ENCODE measurements at places on chromosomes 13 and 19.

- no peak for DNase-seq
Measured at GRCh38 chr19:10679743-10680142, 21.5 kb upstream of the QTRT1 start.

- no peak for DNase-seq
Measured at GRCh38 chr13:84571264-84571663, 689.0 kb upstream of the SLITRK1 start.

- DNase-seq: no peak
Measured at GRCh38 chr19:28454083-28454482, 758.9 kb downstream of the UQCRFS1 start.

GRCh38 chr19:30734669-30735068 lies 362.5 kb downstream of the ZNF536 start:
- no peak for DNase-seq

- DNase-seq: no peak
Measured at GRCh38 chr19:19661675-19662251, 1.7 kb downstream of the ATP13A1 start.

GRCh38 chr19:495081-495401 lies 1.2 kb upstream of the MADCAM1 start:
- DNase-seq: no peak

GRCh38 chr19:55488986-55489710 lies 912 bp downstream of the SSC5D start:
- no peak for DNase-seq

DNA sequence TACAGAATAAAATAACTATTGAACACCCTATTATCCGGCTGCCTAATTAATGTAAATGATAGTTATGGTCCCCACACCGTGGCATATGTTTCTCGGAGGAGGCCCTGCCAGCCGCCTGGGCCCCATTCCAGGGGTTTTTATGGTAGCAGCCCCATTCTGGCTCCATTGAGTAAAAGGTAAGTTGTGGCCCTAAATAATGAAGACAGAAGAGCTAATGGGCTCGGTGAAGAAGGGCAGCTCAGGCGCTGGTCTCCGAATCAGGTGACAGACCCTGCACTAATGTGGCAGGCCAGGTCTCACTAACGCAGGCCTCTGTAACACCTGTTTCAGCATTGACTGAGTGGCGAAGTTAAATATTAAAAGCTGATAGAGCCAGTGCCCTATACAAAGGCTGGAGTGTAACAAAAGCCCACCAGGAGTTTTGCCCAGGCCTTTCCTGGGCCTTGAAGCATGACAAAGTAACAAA lies 19.1 kb downstream of the POP4 start:
- DNase-seq: no peak

GRCh38 chr19:49546825-49547565 lies 19.2 kb downstream of the RCN3 start:
- no peak for DNase-seq

- DNase-seq: no peak
Measured at GRCh38 chr13:42549552-42549936, 24.4 kb upstream of the TNFSF11 start.

DNA sequence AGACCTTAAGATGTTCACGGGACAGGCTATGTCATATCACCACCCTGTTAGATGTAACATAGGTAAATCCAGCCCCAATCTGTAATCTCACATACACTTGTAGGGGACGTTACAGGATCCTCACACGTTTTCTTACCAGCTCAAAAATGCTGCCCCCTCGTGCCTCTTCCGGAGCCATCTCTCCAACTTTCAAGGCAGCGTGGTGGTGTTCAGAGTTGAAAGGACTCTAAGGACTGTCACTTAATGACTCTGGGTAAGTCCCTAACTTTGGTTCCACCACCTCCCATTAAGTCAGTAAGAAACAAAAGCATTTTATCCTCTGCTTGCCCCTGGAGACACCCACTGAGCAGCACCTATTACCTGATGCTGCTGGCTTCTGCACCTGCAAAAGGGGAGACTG lies 4.4 kb downstream of the MED26 start:
- no peak for DNase-seq

DNA sequence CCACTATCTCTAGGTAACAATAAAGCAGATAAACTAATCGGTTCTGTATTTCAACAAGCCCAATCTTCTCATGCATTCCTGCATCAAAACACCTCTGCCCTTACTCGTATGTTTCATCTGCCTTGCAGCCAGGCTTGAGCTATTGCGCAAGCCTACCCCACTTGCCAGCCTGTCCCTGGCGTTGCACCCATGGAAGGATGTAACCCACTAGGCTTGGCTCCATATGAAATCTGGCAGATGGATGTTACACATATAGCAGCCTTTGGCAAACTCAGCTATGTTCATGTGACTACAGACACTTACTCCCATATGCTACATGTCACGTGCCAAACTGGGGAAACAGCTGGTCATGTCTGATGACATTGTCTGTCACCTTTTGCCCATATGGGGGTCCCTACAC lies 11.9 kb upstream of the ZNF549 start:
- no peak for DNase-seq

- DNase-seq: no peak
Measured at GRCh38 chr13:22229916-22230315, 559.0 kb downstream of the FGF9 start.

GRCh38 chr13:48857576-48857975 lies 118.1 kb upstream of the FNDC3A start:
- DNase-seq: no peak

GRCh38 chr13:100130092-100130491 lies 41.2 kb downstream of the PCCA start:
- no peak for DNase-seq

GRCh38 chr13:41668130-41668757 lies 210.9 kb downstream of the RGCC start:
- no peak for DNase-seq

DNA sequence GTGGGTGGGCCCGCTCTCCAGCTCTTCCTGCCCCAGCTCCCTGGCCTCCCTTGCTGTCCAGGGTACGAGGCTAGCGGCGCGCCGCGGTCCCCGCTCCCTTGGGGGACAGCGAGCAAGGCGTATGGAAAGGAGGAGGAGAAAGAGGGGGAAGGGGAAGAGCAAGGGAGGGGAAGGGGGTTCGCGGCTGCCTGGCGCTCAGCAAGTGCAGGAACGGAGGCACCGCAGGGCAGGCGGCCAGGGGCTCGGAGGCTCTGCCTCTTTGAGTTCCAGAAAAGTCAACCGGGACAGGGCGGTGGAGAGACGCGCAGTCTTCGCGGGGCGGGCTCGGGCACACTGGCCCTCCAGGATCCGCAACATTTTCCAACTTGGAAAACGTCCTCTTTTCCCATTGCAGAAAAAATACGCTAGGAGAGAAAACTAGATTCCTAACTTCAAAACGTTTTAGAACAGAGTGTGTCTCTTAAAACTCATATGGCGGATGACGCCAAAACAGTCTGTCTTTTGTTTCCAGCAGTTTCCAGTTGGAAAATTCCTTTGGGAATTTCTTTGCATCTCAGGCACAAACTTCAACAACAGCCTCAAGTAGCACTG lies 23.1 kb upstream of the TNFRSF19 start:
- no peak for DNase-seq

- DNase-seq: peak; percentile 64
Measured at GRCh38 chr13:109784590-109785140, 1.7 kb downstream of the IRS2 start.

- DNase-seq: no peak
Measured at GRCh38 chr13:30063892-30064291, 213.5 kb upstream of the UBL3 start.

DNA sequence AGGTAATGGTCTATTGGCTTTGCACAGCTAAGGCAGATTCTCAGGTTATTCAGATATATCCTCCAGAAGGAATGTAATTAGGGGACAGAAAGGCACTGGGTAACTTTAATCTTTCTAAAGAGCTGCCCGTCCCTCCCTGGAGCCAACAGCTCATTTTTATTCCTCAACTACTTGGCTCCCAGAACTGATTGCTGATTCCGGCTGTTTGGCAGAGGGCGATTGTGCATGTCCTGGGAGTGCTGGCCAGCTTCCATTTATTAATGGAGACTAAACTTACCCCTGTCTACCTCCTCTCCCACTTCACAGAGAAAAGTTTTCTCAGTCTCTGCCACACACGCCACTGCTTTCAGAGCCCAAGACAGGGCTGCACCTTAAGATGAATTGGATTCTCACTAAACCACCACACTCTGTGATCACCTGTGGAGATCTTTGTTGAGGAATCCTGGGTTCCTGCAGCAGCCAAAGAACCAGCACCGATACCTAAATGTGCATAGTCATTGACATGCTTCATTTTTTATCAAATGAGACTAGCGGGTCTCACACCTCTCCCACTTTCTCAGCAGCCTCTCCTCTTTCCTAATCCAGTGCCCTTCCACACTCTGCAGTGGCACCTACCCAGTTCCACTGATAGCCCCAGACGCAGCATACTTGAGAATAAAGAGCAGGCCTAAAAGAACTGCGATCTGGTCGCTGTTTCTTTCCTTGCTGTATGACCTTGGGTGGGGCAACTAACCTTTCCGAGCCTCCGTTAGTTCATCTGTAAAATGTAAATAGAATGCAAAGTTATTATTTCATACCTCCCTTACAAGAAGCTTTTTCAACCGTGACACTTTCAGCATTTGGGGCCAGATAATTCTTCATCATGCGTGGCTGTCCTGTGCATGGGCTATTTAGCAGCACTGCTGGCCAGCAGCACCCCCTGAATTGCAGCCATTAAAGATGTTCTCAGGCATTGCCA lies 648.7 kb downstream of the UQCRFS1 start:
- DNase-seq: no peak

DNA sequence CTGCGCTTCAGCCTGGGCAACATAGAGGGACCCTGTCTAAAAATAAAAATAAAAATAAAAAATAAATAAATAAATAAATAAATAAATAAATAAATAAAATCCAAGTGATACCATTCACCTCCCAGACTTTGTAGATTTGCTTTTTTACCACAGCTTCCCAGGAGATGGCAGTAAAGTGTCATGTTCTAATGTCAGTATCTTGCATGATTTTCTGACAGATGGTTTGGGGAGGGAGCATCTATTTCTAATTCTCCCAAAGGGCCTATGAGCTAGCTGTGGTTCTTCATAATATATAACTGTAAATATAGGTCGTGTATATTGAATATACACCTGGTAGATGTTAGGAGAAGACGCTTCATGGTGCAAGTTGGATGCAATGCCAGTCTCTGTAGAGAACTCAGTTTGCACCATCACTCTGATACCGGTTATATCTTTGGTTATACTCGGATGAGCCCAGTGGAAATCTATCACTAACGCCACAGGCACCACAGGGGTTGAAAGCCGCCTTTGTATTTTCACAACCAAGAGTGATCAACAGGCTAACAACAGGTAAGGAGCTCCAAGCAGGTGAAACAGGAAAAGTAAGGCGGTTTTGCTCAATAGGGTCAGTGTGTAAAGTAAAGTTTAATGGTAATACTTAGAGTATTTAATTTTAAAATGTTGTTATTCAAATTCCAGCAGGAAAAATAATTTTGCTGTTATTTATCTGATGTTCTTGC lies 13.9 kb downstream of the APLP1 start:
- DNase-seq: no peak

DNA sequence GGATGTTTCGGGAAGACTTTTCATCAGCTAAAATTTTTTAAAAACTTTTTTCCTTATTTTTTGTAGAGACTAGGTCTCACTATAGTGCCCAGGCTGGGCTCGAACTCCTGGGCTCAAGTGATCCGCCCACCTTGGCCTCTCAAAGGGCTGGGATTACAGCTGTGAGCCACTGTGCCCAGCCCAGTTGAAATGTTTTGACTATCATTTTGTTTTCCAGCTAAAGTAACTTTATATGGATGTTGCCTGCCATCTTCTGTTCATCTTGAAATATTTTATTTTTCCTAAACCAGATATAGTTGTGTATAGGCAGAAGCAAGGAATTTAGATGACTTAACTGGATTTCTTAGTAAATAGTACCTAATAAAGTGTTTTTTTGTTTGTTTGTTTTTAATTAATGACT lies 7.0 kb downstream of the CAB39L start:
- DNase-seq: no peak

GRCh38 chr19:48752496-48753365 lies at the start of gene FUT1:
Gene FUT1, minus strand, starts transcription at chr19:48752641. Its CDS starts 1,360 bp downstream, at chr19:48751281.
- no peak for DNase-seq

- no peak for DNase-seq
Measured at GRCh38 chr19:27860309-27860934, 1352.5 kb downstream of the UQCRFS1 start.

DNA sequence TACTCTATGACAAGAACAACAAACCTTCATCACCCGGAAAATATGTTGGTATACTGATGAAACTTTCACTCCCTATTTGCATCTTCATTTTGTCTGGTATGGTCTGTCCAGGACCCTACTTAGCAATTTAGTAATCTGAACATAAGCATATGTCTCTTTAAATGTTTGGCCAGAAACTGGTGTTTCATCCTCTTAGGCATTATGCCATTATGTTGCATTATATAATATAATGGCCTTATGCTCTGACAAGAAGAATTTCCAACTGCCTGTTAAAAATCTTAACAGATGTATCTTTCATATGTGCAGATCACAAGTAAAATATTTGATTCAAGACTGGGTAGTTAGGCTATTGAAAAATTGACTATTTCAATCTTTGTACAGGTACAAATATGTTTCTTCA lies 610.6 kb upstream of the PRR20A start:
- no peak for DNase-seq

GRCh38 chr13:31955101-31955500 lies 76.5 kb upstream of the FRY start:
- DNase-seq: no peak

DNA sequence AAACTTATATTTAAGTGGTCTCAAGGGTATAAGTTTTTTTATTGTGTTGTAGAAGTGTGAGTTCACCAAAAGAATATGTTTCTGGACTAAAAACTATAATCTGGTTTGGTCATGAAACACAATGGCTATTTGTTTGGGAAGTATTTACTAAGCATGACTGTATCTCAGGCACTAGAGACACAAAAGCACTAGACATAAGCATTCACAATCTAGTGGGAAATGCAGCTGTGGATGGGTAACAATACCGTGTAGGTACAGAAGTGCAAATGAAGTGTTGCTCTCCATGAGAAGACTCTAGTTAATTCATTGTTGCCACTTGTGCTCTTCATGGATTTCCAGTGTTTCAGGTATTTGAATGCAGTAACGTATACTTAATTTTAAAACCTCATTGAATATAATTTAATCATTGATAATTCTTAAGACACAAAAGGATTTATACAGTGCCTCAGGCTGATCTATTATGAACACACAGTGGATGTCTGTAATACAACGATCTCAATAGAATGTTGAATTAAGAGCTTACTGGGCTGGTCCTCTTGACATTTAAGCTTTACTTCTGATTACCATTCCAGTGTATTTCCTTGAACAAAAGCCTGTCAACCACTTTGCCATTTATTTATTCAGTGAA lies 50.9 kb downstream of the TPT1 start:
- no peak for DNase-seq

DNA sequence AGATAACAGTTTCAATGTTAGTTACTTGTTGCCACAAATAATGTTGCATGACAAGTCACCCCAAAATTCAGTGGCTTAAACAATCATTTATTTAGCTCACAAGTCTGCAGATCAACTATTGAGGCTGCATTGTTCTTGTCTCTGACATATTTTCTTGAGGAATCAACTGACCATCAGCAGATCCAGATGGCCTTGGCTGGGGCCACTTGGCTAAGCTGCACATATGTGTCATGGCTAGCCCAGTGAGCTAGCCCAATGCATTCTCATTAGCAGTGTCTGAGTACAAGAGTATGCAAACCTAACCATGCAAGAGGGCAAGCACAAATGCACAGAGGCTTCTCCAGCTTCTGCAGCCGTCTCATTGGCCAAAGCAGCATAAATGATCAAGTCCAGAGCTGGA lies 180.4 kb downstream of the DNAJC15 start:
- no peak for DNase-seq

- DNase-seq: no peak
Measured at GRCh38 chr13:27964741-27965323, 4.3 kb downstream of the CDX2 start.

GRCh38 chr19:14408491-14409145 lies 10.5 kb downstream of the DDX39A start:
- no peak for DNase-seq

GRCh38 chr19:5719274-5719960 lies 529 bp downstream of the LONP1 start:
- no peak for DNase-seq
